Heart right ventricle (tissue), 16 donors: ENCODE measurements at places on chromosomes 4 and X.

DNA sequence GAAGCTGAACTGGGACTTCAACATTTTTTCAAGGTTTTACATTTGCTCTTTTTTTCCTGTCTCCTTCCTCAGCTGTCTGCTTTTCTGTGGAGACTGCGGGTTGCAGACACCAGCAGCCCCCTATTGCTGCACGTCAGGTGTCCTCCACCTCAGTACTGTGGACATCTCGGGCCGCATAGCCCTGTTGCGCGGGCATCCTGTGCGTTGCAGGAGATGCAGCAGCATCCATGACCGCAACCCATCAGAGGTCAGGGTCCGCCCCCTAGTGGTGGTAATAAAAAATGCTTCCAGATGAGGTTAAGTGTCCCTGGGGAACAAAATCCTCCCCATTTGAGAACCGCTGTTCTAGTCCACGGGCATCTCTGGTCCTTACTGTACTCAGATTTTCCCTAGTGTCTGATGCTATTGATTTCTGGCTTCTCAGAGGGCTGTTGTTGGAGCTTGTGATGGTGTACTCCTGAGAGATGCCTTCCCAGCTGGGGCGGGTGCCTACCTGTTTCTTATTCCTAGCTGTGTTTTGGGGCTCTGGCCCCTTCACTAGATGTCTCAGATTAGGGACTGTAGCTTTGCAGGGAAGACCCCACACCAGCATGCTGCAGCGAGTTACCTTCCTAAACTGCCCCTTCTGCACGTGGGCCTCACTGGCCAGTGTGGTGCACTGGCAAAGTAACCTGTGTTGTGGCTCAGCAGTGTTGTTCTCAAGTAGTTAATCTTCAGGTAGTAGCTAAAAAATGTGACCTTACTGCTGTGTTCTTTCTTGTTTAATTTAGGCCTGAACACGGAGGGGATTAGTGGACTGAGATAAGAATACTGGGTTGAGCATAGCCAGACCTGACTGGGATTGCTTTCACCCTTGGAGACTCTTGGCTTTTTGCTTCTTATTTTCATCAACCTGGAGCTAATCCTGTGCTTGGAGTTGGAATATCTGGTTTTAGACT is 28.2 kb downstream of the NSD2 start:
- no peaks in the 10 kb centered on the region for H3K36me3 ChIP-seq
- H3K4me3 ChIP-seq = no peak overlapping the region

DNA sequence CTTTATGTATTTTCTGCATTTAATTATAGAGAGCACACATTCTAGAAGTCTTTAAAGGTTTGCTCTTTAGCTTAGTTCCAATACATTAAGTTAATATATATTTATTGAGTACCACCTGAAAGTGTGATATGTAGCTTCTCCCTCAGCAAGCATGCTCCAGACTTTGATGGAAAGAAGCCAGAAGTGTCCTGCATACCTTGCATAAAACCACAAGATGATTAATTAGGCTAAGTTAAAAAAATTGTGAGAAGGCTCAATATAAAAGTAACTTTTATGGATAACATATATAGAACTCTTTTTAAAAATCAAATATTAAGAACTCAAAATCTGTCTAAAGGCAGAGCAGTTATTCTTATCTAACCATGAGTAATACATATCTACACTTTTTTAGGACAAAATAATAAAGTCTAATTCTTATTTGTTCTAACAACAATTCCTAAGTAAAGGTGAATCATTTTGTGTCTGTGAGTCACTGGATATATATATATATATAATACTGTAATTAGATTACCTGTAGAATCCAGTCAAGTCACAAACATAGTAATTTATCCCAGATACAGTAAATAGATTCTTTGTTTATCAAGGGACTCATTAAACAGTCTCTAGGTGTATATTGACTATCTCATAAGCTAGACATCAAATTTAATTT is 51.2 kb downstream of the INTS12 start:
- H3K27me3 ChIP-seq = no peaks in the 10 kb centered on the region
- H3K4me1 ChIP-seq = no peaks in the 10 kb centered on the region
- no peak overlapping the region for H3K27ac ChIP-seq
- no peak overlapping the region for H3K4me3 ChIP-seq
- H3K36me3 ChIP-seq = no peaks in the 10 kb centered on the region

DNA sequence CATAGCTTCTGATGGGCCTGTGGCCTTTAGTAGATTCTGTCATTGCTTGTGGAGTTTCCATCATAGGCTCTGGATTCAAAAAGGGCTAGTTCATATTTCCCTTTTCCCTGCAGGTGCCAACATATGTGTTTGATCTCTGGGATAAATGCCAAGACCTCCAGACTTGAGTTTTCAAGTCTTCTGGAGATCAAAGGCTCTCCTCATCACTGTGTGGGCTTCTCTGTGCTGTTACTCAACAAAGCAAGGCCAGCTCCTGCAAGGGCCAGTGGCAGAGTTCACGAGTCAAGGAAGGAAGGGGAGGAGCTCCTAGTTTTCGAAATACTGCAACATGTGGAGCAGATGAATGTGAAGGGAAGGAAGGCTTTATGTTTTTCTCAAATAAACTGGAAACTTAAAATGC is 62.7 kb upstream of the SCML1 start:
- DNase-seq = no peak
- no peaks in the 10 kb centered on the region for H3K36me3 ChIP-seq
- no peaks in the 10 kb centered on the region for H3K4me1 ChIP-seq
- no peak overlapping the region for H3K27ac ChIP-seq
- H3K4me3 ChIP-seq = no peak overlapping the region
- H3K27me3 ChIP-seq = no peaks in the 10 kb centered on the region

DNA sequence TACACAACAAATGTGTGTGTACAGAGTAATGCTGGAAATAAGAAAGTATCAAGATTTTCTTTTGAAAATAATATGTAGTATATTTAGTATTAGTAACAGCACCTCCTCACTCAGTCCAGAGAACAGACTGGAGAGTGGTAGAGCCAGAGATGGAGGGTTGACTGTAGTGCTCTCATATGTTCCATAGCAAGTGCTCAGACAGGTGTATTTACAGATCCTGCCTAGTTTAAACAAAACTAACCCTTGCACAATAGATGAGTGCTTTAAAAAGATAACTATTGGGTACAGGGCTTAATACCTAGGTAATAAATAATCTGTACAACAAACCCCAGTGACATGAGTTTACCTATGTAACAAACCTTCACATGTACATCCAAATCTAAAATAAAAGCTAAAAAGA is 381.0 kb upstream of the EMCN start:
- no peaks in the 10 kb centered on the region for H3K4me1 ChIP-seq
- H3K4me3 ChIP-seq = no peak overlapping the region
- DNase-seq = no peak
- no peaks in the 10 kb centered on the region for H3K36me3 ChIP-seq
- H3K27me3 ChIP-seq = no peaks in the 10 kb centered on the region

DNA sequence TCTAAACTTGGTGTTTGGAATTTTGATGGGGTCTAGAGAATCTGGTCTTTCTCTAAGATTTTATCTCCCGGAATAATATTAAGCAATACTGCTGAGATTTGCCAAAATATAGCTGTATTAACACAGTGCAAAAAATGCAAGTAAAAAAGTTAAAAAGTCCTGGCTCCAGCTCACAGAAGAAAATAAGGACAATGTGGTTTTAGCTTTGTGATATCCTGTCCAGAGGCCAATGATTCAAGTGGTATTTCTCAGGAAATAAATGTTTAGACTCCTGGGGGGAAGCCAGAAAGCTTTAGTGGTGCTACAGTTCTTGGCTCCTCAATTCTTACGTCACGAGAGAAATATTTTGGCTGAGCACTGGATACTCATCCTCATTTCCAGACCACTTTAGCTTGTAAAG is 40.9 kb upstream of the IL13RA2 start:
- H3K27ac ChIP-seq = no peak overlapping the region
- no peak overlapping the region for H3K4me3 ChIP-seq
- no peaks in the 10 kb centered on the region for H3K27me3 ChIP-seq
- DNase-seq = peak; percentile 30
- no peaks in the 10 kb centered on the region for H3K4me1 ChIP-seq

DNA sequence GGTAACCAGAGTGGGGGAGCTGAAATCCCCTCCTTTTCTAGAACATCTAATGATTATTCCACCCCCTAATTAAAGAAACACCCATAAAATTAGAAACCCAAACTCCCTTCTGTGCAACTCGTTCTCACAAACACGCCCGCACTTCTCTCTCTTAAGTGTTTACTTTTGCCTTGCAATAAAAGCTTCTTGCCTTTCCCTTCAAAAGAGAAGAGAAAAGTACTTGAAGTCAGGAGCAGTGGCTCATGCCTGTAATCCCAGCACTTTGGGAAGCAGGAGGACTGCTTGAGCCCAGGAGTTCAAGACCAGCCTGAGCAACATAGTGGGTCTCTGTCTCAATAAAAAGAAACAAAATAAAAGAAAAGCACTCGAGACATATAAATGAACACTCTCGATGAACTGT is 3.6 kb upstream of the GPR173 start:
- no peaks in the 10 kb centered on the region for H3K27me3 ChIP-seq
- H3K27ac ChIP-seq = no peak overlapping the region
- no peak for DNase-seq
- no peak overlapping the region for H3K4me3 ChIP-seq

GRCh38 chr4:79831701-79832514 is 241.1 kb downstream of the ANTXR2 start:
- no peaks in the 10 kb centered on the region for H3K36me3 ChIP-seq
- no peaks in the 10 kb centered on the region for H3K4me1 ChIP-seq
- no peak overlapping the region for H3K27ac ChIP-seq

- H3K27me3 ChIP-seq = peaks cover 32% of the 10 kb centered on the region
- peak overlapping the region; percentile 62 for H3K4me3 ChIP-seq
- no peak overlapping the region for H3K27ac ChIP-seq
- H3K36me3 ChIP-seq = no peaks in the 10 kb centered on the region
Observed at GRCh38 chr4:54234497-54235205, 5.6 kb downstream of the PDGFRA start.

DNA sequence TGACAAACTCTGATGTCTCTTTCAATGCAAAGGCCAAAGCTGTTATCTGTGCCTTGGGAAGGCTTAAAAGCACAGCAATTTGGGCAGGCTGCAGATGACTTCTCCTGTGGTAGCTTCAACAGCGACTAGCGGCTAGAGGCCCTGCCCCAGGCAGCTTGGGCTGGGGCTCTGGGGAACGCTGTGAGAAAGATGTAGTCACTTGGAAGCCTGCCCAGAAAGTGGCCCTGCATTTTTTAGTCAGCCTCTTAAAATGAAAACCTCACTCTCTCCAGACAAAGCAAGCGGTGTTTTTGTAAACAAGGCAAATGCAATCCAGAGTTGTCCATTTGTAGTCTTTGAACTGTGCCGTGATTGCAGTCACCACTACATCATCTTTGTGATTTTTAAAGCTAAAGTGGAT is 27.5 kb downstream of the PCYT1B start:
- H3K36me3 ChIP-seq = no peaks in the 10 kb centered on the region
- peak; percentile 10 for DNase-seq
- no peak overlapping the region for H3K27ac ChIP-seq
- no peak overlapping the region for H3K4me3 ChIP-seq
- no peaks in the 10 kb centered on the region for H3K27me3 ChIP-seq

- DNase-seq = no peak
- H3K4me1 ChIP-seq = peaks cover 19% of the 10 kb centered on the region
- no peaks in the 10 kb centered on the region for H3K36me3 ChIP-seq
- no peak overlapping the region for H3K4me3 ChIP-seq
- no peaks in the 10 kb centered on the region for H3K27me3 ChIP-seq
- H3K27ac ChIP-seq = peak overlapping the region; percentile 12
Observed at GRCh38 chr4:125433453-125433852, 118.7 kb downstream of the FAT4 start.

DNA sequence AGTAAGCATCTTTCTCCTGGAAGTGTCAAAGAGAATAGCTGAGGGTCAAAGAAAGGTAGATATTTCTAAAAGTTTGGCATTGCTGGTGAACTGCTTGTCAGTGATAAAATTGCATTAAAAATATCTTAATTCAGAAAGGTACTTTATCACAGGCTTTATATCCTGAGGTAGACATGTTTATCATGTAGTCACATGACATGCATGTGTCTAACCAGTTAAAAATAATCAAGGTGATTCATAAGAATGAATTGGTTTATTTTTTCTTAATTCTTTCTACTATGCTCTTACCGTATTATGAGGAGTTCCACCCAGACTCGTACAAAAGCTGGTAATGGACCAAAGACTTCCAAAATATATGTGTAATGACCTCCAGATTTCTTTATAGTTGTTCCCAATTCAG is 6.1 kb downstream of the SLC7A11 start:
- no peaks in the 10 kb centered on the region for H3K27me3 ChIP-seq
- no peak overlapping the region for H3K27ac ChIP-seq
- H3K4me1 ChIP-seq = no peaks in the 10 kb centered on the region
- no peak overlapping the region for H3K4me3 ChIP-seq
- no peaks in the 10 kb centered on the region for H3K36me3 ChIP-seq
- no peak for DNase-seq

DNA sequence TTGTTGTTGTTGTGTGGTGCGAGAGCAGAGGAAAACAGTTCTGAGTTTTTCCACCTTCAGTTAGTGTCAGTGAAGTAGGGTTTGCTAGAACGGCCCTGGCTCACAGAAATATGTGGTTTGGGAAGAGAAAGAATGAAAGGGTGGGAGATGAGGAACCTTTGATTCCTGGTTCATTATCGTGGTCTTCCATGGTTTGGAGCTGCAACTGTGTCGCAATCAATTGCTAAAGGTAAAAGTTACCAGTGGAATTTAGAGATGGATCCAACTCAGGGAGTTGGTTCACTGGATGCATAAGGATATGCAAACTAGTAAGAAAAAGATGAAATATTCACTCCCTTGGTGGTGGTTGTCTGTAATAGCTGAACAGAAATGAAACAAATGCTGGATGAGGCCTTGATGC is 35.6 kb upstream of the GPR34 start:
- no peaks in the 10 kb centered on the region for H3K36me3 ChIP-seq
- DNase-seq = no peak
- H3K4me3 ChIP-seq = no peak overlapping the region
- no peak overlapping the region for H3K27ac ChIP-seq
- H3K4me1 ChIP-seq = no peaks in the 10 kb centered on the region

DNA sequence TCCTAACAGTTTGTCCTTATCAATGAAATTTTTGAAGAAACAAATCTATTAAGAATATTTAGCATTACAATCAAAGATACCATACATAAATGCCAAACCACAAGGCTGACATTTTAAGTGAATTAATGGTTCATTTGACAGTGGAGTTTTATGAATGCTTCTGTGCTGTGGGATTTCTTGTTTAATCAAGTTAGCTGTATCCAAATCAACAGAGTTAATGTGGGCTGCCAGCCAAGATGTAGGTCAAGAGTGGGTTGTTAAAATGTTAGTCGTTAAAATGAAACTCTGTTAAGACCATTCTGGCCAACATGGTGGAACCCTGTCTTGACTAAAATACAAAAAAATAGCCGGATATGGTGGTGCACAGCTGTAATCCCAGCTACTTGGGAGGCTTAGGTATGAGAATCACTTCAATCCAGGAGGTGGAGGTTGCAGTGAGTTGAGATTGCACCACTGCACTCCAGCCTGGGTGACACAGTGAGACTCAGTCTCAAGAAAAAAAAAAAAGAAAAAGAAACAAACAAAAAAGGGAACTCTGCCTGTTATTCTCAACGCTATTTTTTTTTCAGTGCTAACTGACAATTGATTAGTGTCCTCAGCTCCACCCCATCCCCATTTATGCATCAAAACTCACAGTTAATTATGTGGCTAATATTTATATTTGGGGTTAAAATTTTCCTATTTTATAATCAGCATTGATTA is 20.2 kb downstream of the GPAT3 start:
- H3K27me3 ChIP-seq = no peaks in the 10 kb centered on the region
- no peak overlapping the region for H3K4me3 ChIP-seq
- no peaks in the 10 kb centered on the region for H3K4me1 ChIP-seq
- no peak for DNase-seq
- H3K36me3 ChIP-seq = no peaks in the 10 kb centered on the region
